CD4-positive, alpha-beta memory T cell (primary cell): ENCODE measurements at places on chromosomes 4 and X. TPM values are rescaled to one million over a fixed set of nuclear protein-coding genes. Genes with fewer than 3 reads are reported as not detected.

VCX2 gene
- polyA plus RNA-seq, result not detected

C4orf36 gene
- polyA plus RNA-seq, result not detected

- DNase-seq, result no peak
These were observed 32.9 kb downstream of the EREG start for GRCh38 chr4:74397748-74398426.

DNA sequence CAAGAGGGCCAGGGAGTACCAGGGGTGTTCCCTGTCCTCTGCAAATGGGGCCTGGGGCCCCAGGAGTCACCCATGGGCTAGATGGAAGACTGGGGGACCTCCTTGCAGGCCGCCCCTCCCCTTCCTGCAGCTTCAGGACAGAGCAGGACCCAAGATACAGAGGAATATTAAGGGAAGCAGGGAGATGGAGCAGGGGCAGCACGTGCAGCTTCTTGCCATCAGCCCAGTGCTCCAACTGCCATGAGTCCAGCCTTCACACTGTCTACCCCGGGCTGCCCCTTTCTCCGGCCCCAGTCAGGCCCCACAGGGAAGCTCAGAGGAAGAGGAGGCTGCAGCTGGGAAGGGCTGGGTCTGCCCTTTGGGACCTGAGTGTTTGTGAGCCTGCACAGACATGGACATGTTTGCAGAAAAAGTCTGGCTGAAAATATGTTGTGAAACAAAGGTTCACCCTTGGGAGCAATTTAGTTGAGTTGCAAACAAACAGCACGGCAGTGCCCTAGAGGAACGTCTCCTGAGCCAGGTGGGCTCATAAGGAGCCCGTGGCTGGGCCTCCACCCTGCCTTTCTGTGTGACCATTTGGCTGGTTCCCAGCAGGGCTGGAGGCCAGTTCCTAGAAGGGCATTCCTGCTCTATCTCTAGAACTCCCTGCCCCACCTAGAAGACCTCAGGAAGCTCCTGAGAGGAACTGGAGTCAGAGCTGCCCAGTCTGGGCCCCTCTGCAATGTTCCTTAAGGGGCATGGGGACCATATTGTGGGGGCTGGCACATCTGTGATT lies 8.9 kb downstream of the FATE1 start:
- DNase-seq, result no peak

NPY1R gene
- not detected for polyA plus RNA-seq

DNA sequence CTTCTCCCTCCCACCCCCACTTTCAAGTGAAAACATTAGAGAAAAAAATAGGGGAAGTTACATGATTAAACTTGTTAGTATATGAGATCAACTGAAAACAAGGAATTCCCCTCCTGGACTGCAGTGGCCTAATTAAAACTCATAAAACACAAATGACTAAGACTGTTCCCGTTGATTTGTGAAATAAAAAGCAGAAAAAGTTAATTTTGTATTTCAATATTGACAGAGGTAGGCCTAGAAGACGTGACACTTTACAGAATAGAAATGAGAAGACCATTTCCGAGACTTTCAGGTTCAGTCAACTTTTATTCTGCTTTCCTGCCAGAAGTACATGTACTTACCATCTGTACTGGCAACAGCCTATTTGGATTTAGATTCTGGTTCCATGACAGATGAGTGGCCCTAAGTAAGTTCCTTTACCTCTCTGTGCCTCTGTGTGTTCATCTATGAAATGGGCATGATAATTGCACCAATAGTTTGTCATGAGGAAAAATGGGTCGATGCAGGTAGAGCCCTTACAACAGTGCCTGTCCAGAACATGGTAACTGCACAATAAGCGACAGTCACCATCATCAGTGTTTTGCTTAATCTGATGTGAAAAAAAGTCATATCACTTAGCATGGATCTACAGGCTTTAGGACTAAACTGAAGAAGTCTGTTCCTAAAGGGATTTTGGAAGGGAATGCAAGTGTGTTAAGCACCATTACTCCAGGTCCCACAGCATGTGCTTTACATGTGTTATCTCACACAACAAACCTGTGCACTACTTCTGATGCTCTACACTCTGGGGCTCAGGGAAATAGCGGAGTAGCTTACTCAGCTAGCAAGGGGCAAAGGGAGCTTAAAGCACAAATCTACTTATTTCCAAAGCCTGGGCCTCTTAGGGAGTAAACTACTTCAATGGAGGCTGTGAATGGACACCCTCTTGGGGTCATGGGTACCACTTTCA lies 562.3 kb upstream of the DIPK2B start:
- no peak for DNase-seq

CSAG1 gene
- polyA plus RNA-seq, result not detected

NPFFR2 gene
- not detected for polyA plus RNA-seq

DUSP21 gene
- polyA plus RNA-seq, result not detected

UGT2A1 gene
- not detected for polyA plus RNA-seq

CLIC2 gene
- not detected for polyA plus RNA-seq

DNA sequence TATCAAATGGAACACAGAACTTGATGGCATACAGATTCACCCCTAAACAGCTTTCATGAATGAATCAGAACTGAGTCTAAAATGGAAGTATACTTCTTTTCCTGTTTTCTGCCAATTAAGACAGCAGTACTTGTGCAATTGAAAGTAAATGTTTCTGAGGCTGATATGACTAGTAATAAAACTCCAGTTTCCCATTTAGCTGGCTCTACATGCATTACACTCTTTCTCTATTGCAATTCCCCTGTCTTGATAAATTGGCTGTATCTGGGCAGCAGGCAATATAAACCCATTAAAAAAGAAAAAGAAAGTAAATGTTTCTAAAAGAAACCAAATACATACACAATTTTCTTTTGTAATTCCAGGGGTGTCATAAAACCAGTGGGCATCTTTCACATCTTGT lies 4.6 kb downstream of the NOA1 start:
- DNase-seq, result no peak

- DNase-seq, result no peak
These were observed 43.8 kb downstream of the ADGRA3 start for GRCh38 chr4:22471999-22472461.

ANK2 gene
- polyA plus RNA-seq, result not detected

GRCh38 chrX:9859711-9860555 lies 73.7 kb downstream of the SHROOM2 start:
- DNase-seq, result no peak
